ENCODE measurements at places on chromosomes 2 and 18. TPM values are rescaled to one million over a fixed set of nuclear protein-coding genes. Genes with fewer than 3 reads are reported as not detected.

DNA sequence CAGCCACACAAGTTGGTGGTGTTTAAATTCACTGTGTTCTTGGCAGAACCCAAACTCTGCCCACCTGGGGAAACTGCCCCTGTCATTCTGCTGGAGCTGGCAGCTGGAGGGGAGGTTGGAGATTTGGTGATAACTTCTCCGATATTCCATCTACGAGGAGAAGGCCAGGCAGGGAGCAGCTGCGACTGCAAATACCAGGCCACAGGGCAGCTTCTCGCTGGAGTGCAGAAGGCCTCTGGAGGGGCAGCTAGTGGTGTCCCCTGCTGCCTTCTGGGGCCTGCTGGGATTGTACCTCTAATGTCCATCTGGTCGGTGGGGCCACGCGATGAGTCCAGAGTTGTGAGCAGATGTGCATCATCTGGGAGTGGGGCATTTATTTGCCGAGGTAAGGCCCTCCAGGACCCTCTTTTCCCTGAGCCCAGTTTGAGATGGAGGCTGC, 98.9 kb downstream of the ACKR3 start:
- DNase-seq: no peak

GRCh38 chr2:159226059-159226461, 60.4 kb downstream of the WDSUB1 start:
- no peak for DNase-seq

- DNase-seq: no peak
Measured at GRCh38 chr2:43159797-43160196, 66.6 kb downstream of the ZFP36L2 start.

- DNase-seq: no peak
Measured at GRCh38 chr2:207337234-207338219, 171.8 kb upstream of the KLF7 start.

DNA sequence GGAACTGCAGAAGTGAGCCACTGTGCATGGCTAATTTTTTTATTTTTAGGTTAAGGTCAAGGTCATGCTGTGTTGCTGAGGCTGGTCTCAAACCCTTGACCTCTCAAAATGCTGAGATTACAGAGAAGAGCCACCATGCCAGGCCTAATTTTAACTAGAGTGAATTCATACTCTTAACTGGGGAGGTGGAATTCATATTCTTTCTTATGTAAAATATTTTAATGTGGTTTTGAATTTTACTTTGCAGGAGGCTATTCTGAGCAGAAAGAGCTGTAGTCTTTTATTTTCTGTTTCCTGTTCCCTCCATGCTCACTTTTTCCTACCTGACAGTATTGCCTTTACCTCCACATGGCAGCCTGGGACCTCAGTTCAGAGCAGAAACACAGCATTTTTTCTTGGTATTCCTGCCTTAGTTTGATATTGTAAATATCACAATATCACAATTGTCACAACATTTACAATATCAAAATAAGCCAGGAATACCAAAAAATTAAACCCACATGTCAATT, 37.1 kb upstream of the CCNYL1 start:
- no peak for DNase-seq

- peak; percentile 15 for DNase-seq
Measured at GRCh38 chr18:79246309-79247108, 149.2 kb upstream of the NFATC1 start.

DNA sequence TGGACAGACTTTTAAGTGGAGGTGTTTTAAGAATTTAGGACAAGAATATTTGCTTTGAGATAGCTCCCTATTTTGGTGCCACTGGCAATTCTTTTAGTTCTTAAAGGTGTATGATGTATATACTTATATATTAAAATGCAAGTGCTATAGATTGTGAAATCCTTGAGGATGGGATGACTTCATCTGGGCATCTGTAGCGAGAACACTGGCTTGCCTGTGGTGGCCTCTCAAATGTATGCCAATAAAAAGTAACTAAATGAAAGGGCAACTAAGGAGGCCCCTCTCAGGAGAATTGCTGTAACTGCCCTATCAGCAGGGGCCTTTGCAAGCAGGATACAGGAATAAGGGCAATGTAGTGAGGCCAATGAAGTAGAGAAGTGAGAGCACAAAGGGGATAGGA, 2.6 kb upstream of the THUMPD2 start:
- DNase-seq: no peak

DNA sequence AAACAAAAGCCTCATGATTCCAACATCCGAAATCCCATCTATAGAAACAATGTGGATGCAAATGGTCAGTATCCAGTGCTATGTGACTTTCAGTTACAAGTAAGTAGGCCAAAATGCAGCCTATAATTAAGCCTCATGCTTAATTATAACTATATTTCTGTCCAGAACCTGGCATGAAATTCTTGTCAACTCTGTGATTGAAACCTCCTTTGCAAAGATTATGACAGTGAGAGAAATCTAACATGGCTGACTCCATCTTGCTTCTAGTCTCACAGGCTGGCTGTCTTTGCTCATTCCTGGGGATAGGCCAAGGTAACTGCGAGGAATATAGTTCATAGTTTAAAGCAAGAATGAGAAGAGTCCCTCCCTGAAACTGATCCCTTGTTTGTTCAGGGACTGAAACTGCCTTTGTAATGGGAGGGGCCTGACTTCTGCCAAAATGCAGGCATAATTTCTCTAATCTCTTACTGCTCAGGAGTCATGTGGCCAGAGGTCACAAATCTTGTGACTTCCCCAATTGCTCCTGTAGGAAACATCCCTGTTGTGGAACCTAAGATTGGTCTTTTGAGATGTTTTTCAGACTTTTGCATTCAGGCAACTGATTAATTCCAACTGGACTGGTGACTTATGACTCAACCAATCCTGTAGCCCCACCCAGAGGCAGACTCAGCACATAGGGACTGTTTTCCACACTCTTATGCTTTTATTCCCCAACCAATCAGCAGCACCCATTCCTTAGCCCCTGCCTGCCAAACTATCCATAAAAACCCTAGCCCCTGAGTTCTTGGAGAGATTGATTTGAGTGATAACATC, 84.5 kb upstream of the TLK1 start:
- no peak for DNase-seq

DNA sequence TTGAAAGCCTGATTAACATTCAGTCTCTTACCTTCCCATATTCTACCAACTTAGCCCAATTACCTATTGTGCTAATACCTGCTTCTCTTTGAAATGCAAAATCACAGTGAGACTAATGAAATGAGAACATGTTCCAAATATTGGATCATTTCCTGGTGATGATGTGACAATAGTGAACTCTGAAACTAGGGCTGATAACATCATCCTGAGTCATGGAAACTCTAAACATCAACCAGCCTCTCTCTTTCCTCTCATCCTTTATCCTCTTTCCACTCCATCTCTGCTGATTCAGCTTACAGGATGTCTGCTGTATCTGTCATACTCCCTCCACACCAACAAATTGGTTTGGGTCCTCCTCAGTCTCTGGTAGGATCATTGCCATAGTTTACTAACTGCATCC, 98.8 kb upstream of the NCKAP5 start:
- no peak for DNase-seq

- no peak for DNase-seq
Measured at GRCh38 chr2:25314514-25315315, 27.0 kb downstream of the DNMT3A start.

GRCh38 chr2:20575935-20576597, 74.8 kb downstream of the HS1BP3 start:
- no peak for DNase-seq

GRCh38 chr2:98245491-98245890, 100.8 kb upstream of the CNGA3 start:
- no peak for DNase-seq

DNA sequence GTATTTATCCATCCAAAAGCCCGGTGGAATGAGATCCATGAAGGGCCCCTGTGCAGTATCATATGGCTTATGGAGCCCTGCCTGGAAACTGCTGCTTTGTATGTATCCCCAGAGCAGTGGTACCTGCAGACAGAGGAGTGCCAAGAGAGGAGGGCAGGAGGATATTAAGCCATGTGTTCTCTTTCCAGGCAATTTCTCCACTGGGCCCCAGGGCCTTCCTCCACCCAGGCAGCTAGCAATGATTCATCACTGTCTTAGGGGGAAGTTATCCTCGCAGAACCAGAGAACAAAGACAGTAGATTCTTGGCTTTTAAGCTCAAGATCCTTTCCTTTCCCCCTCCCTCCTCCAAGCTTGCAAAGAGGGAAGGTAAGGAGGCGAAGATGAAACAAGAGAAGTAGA, 98.1 kb downstream of the LRRC30 start:
- no peak for DNase-seq

- DNase-seq: peak; percentile 7
Measured at GRCh38 chr18:25832001-25832604, 258.3 kb downstream of the SS18 start.

DNA sequence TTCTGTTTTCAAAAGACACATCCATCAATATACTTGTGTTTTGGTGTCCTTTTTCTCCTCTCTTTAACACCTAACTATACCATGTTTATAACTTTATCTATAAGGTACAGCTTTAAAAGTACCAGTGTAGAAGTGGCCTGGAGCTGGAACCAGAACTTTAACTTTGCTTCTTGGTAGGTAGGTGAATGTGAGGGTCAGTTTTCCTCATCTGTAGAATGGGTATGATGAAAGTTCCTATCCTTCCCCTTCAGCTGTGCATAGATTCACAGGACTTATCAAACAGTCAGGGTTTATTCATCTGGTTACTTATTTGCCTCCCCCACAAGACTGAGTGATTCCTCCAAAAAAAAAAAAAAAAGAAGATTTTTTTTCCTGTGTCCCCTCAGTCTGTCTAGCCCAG, 12.7 kb downstream of the KCTD1 start:
- no peak for DNase-seq

DNA sequence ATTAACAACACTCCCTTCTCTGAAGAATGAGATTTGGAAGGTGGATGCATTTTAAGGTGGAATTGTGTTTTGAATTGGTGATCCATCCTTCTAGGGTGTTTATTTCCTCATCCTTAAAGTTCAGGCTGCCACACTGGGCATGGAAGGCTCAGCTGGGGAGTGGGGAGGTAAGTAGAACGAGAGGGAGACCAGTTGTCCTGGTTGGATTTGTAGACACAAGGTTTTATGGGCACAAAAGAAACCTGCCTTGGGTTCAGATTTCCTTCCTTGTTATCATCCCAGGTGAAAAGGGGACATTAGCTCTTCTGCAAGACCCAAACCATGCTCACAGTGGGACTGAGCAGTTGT, 101.0 kb upstream of the SIX3 start:
- DNase-seq: no peak

DNA sequence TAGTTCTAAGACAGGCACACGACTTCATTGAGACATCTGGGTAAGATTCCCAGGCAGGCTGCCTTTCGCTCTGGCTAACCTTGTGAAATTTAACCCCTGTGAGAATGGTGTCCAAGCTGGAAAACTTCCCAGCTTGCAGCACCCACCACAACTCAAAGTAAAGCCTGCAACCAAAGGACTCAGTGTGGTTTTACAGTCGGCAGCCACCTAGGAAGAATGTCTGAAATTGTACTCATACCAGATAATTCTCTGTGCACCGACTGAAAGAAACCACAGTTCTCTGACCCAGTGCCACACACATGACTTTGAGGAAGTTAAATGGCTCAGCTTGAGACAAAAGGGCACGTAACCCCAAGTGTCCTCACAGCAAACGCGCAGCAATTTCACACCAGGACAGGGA, 125.7 kb downstream of the RBMS1 start:
- peak; percentile 94 for DNase-seq

- DNase-seq: no peak
Measured at GRCh38 chr2:172307800-172308199, 119.6 kb upstream of the ITGA6 start.

DNA sequence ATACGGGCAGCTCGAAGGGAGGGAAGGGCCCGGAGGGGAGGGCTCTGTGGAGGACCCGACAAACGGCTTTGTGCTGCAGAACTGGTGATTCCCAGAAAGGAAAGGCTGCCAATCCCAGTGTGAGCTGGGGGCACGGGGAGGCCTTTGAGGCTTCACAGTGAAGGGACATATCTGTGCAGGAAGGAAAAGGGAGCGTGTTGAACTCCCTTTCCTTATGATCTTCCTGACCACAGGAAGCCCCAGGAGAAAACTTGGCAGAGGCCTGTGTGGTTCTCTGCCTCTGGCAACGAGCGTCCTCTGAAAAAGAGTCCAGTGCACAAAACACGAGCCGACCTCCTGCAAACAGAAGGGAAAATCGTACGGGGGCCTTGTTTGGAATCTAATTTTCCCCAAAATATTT, 683.5 kb upstream of the SALL3 start:
- DNase-seq: no peak

Gene SERPINB13
- not detected for polyA plus RNA-seq

Gene MRPL30
- 38.3 TPM for polyA plus RNA-seq

Gene ABI2
- 35.7 TPM for polyA plus RNA-seq

Gene TRIM43
- not detected for polyA plus RNA-seq

Gene PCARE
- polyA plus RNA-seq: not detected

Gene STK16
- 33.9 TPM for polyA plus RNA-seq

Gene ADCY3
- polyA plus RNA-seq: 41.1 TPM

Gene STARD6
- not detected for polyA plus RNA-seq

Gene GALNT14
- not detected for polyA plus RNA-seq

Gene TACR1
- 0.30 TPM for polyA plus RNA-seq

Gene POMC
- polyA plus RNA-seq: not detected
